Uterus (tissue), 4 donors: ENCODE measurements at places on chromosomes 2 and 18.

DNA sequence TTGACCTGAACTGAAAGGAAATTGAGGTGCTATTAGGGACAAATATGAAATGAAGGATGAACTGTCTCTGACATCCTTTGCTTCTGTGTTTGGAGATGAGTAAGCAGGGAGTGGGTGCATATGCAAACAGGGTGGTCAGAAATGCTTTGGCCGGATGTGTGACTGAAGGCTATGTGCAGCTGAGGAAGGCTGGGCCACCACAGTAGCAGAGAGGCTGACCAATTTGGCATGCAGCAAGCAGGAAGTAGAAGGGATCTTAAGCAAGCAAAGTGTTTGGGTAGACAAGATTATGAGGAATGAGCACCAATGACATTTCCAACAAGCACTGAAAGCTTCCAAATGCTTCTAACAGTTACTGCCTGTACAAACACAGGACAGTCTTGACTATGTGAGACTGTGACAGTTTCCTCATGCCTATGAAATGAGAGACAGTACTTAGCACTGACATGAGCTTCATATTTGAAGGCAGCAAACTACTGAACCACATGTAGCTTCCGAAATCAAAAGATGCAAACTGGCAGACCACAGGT, 3.3 kb upstream of the ACTR3 start:
- no peaks in the 10 kb centered on the region for H3K4me1 ChIP-seq
- DNase-seq, result no peak
- no peak overlapping the region for H3K27ac ChIP-seq
- H3K4me3 ChIP-seq, result no peak overlapping the region

DNA sequence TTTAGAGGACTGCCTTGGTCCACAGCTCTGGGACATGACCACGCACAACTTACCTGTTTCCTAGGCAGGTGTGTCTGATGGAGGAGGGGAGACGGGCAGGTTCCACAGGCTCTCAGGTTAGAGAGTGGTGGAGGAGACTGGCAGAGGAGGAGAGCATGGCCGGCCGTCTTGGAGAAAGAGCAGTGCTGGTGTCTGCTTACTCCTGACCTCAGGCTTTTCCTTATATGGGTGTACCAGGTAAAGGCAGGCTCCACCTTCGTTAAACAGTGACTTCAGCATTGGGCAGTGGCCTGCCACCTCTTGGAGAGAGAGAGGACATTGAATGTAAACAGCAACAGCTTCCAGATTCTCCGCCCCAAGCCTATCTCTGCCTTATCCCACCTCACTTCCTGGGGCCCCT, at the start of gene CAPN13:
Gene CAPN13 (minus strand): TSS at position 198 of the 400 bp plus-strand sequence. CDS start 20,121 bp downstream, outside the sequence.
- no peak within 1 kb of the TSS for H3K4me3 ChIP-seq
- H3K36me3 ChIP-seq, result no peaks in the 10 kb centered on the region
- DNase-seq, result no peak

GRCh38 chr2:154470376-154470775, 228.1 kb upstream of the KCNJ3 start:
- H3K36me3 ChIP-seq, result no peaks in the 10 kb centered on the region
- no peaks in the 10 kb centered on the region for H3K27me3 ChIP-seq
- no peaks in the 10 kb centered on the region for H3K4me1 ChIP-seq
- H3K4me3 ChIP-seq, result no peak overlapping the region

- no peaks in the 10 kb centered on the region for H3K4me1 ChIP-seq
- H3K36me3 ChIP-seq, result no peaks in the 10 kb centered on the region
- no peak overlapping the region for H3K27ac ChIP-seq
- no peak for DNase-seq
- no peak overlapping the region for H3K4me3 ChIP-seq
- H3K27me3 ChIP-seq, result no peaks in the 10 kb centered on the region
Measured at GRCh38 chr2:220269367-220269766, 641.9 kb downstream of the SLC4A3 start.

DNA sequence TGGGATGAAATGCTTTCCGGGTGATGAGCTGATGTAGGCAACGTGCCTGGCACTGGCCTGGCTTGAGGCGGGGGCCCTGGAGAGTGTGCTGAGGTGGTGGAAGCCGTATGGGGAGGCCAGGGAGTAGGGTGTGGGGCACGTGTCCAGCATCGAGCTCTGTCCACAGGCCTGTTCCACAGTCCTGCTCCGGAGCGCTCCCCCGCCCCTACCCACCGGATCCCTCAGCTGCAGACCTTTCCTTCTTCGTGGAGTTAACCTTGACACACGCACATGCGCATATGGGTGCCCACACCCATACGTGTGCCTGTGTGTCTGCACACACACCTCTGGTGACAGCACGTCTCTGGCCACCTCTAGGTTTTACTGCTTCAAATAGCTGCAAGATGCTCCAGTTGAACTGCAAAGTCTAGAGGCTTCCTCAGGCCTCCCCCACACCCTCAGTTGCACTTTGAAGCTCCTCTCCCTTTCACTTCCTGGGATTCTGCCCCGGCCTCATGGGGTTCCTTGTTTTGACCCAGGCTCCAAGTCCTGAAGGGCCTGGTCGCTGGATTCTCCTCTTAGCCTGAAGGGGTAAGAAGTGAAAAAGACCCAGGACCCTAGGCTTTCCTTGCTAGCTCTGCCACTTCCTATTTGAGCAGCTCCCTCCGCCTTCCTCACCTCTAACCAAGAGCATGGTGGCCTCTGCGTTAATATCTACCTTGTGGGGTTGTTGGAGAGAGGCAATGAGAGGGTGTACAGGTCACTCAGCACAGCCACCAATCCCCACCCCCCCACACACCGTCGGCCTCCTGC, 49.5 kb downstream of the INHBB start:
- H3K4me1 ChIP-seq, result no peaks in the 10 kb centered on the region
- no peak for DNase-seq
- no peak overlapping the region for H3K27ac ChIP-seq
- no peaks in the 10 kb centered on the region for H3K27me3 ChIP-seq
- H3K4me3 ChIP-seq, result no peak overlapping the region
- no peaks in the 10 kb centered on the region for H3K36me3 ChIP-seq

DNA sequence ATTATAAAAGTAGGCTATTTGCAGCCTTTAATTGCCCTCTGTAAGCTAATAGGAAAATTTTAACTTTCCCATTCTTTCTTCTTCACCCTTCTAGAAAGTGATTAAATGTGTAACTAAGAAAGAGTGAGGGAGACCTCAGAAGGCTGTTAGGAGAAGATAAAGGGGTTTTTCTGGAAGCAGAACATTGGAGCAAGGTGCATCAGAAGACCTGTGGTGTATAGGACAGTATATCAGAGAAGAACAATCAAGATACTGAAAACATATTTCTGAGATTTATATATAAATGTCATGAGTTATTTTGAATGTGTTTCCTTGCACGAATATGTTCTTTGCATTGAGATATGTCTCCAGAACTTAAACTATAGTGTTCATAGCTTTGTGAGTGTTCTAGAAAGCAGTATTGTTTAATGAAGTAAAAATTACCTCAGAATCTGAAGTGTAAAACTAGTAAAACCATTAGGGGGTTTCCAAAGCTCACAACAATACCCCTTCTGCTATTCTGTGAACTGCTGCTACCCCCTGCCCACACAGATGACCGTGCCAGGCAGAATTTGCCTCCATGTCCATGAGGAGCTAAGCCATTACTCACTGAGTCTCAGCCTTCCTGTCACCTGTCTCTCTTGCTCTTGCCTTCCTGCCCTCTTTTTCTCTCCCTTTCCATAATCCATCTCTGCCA, 537.9 kb downstream of the EPHA4 start:
- no peak overlapping the region for H3K27ac ChIP-seq
- H3K27me3 ChIP-seq, result no peaks in the 10 kb centered on the region

GRCh38 chr2:59171019-59171418, 929.9 kb upstream of the FANCL start:
- H3K4me1 ChIP-seq, result no peaks in the 10 kb centered on the region
- H3K27ac ChIP-seq, result no peak overlapping the region
- no peak for DNase-seq
- H3K4me3 ChIP-seq, result no peak overlapping the region

- peak; percentile 46 for DNase-seq
- no peaks in the 10 kb centered on the region for H3K36me3 ChIP-seq
- H3K27me3 ChIP-seq, result no peaks in the 10 kb centered on the region
Measured at GRCh38 chr2:73984203-73984921, at the start of gene TET3. Gene TET3, plus strand, starts transcription at chr2:73984910. Its CDS starts 1,494 bp downstream, at chr2:73986404.

GRCh38 chr2:65577654-65578053, 145.3 kb upstream of the SPRED2 start:
- H3K4me3 ChIP-seq, result no peak overlapping the region
- no peaks in the 10 kb centered on the region for H3K27me3 ChIP-seq
- DNase-seq, result no peak
- H3K27ac ChIP-seq, result no peak overlapping the region

GRCh38 chr2:46847185-46847710, 68.4 kb downstream of the MCFD2 start:
- no peak overlapping the region for H3K4me3 ChIP-seq
- peaks cover 36% of the 10 kb centered on the region for H3K4me1 ChIP-seq
- H3K36me3 ChIP-seq, result no peaks in the 10 kb centered on the region

- H3K27me3 ChIP-seq, result no peaks in the 10 kb centered on the region
- no peak overlapping the region for H3K4me3 ChIP-seq
- H3K36me3 ChIP-seq, result no peaks in the 10 kb centered on the region
- no peak for DNase-seq
- H3K4me1 ChIP-seq, result peaks cover 3% of the 10 kb centered on the region
Measured at GRCh38 chr2:45705233-45705632, 53.8 kb downstream of the PRKCE start.

- H3K4me3 ChIP-seq, result no peak overlapping the region
- H3K36me3 ChIP-seq, result no peaks in the 10 kb centered on the region
- H3K27me3 ChIP-seq, result no peaks in the 10 kb centered on the region
- H3K4me1 ChIP-seq, result no peaks in the 10 kb centered on the region
- no peak for DNase-seq
Measured at GRCh38 chr2:119449521-119449920, 17.9 kb downstream of the TMEM37 start.

GRCh38 chr2:100606726-100607343, 44.0 kb downstream of the PDCL3 start:
- no peaks in the 10 kb centered on the region for H3K36me3 ChIP-seq
- DNase-seq, result no peak
- H3K4me1 ChIP-seq, result no peaks in the 10 kb centered on the region
- H3K27me3 ChIP-seq, result no peaks in the 10 kb centered on the region

DNA sequence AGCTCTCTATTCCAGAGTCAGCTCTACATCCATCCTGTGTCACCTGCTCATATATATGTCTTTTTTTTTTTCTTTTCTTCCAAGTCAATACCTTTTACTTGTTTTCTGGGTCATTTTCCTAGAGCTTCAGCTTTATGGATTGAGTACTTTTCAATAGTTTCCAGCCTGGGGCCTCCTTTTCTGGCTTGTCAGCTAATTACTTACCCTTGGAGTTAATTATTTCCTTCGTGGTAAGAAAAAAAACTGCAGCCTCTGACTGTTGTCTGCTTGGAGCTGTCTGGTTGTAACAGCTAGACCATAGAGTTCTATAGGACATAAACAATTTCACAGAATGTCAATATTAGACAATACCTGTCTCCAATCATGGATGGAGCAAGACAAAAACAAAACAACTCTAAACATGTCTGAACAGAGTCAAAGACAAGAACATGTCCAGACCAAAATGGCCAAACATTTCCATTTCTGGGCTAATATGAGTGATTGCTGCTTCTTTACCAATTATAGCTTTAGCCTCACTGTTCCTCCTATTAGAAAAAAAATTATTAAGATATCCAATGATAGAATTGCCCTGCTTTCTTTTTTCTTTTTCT, 643.1 kb downstream of the SLC4A3 start:
- no peaks in the 10 kb centered on the region for H3K4me1 ChIP-seq
- DNase-seq, result no peak
- H3K36me3 ChIP-seq, result no peaks in the 10 kb centered on the region
- no peak overlapping the region for H3K4me3 ChIP-seq
- H3K27me3 ChIP-seq, result no peaks in the 10 kb centered on the region

GRCh38 chr18:37445368-37445767, 120.2 kb downstream of the CELF4 start:
- H3K27ac ChIP-seq, result no peak overlapping the region
- H3K4me1 ChIP-seq, result no peaks in the 10 kb centered on the region

DNA sequence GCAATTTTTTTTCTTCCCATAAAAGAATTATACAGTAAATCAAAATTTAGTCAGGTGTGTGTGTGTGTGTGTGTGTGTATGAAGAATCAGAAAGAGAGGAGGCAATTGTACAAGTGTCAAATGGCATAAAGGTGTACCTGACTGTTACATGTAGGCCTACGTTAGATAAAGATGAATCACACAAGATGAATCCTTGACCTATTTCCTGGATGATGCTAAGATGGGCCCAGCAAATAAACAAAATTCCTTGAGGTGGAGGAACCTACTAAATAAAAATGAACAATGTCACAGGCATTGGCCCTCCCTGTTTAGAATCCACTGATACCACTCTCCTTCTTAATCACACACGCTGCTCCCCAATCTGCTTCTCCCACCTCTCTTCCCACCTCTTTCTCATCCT, 79.7 kb upstream of the LRATD1 start:
- no peaks in the 10 kb centered on the region for H3K27me3 ChIP-seq
- DNase-seq, result no peak
- H3K4me3 ChIP-seq, result no peak overlapping the region
- H3K27ac ChIP-seq, result no peak overlapping the region

- H3K4me3 ChIP-seq, result no peak overlapping the region
- no peaks in the 10 kb centered on the region for H3K36me3 ChIP-seq
- DNase-seq, result no peak
- H3K27ac ChIP-seq, result no peak overlapping the region
- no peaks in the 10 kb centered on the region for H3K4me1 ChIP-seq
- H3K27me3 ChIP-seq, result no peaks in the 10 kb centered on the region
Measured at GRCh38 chr2:27810455-27810854, 38.9 kb downstream of the MRPL33 start.

- H3K4me1 ChIP-seq, result no peaks in the 10 kb centered on the region
- H3K27me3 ChIP-seq, result no peaks in the 10 kb centered on the region
- DNase-seq, result peak; percentile 78
Measured at GRCh38 chr2:64228126-64228678, 84.0 kb upstream of the PELI1 start.

DNA sequence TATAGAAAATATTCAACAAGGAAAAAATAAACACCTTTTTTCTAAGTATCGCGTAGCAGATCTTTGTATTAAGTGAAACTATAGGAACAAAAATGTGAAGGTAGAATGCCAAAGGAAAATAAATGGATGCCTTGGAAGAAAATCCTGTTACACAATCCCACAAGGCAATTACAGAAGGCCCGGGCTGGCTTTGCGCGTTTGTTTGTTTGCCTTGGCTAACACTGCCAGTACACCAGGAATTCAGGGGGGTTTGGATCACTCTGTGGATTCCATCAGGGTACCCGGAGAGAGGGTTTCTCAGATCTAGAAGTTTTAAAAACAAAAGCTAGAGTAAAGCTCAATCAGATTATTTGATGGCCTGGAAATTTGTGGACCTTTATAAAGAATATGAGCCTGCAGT, 478.3 kb downstream of the FBXO15 start:
- no peak overlapping the region for H3K4me3 ChIP-seq
- no peaks in the 10 kb centered on the region for H3K36me3 ChIP-seq
- no peaks in the 10 kb centered on the region for H3K4me1 ChIP-seq
- H3K27me3 ChIP-seq, result no peaks in the 10 kb centered on the region
- no peak overlapping the region for H3K27ac ChIP-seq

- H3K4me3 ChIP-seq, result no peak overlapping the region
- no peak overlapping the region for H3K27ac ChIP-seq
- H3K4me1 ChIP-seq, result no peaks in the 10 kb centered on the region
- no peak for DNase-seq
Measured at GRCh38 chr2:54107903-54108615, 7.4 kb upstream of the ACYP2 start.

GRCh38 chr2:166106431-166107015, 21.3 kb downstream of the SCN1A start:
- no peaks in the 10 kb centered on the region for H3K36me3 ChIP-seq
- DNase-seq, result no peak
- no peak overlapping the region for H3K4me3 ChIP-seq
- H3K27ac ChIP-seq, result no peak overlapping the region
- no peaks in the 10 kb centered on the region for H3K4me1 ChIP-seq
- H3K27me3 ChIP-seq, result no peaks in the 10 kb centered on the region
